Fibroblast of skin of left quadriceps (primary cell): ENCODE measurements at places on chromosomes 5 and 9.

- no peak for DNase-seq
Measured at GRCh38 chr5:151156507-151157420, 815 bp downstream of the ANXA6 start.

- DNase-seq, result no peak
Measured at GRCh38 chr9:87510252-87510683, 12.6 kb downstream of the DAPK1 start.

DNA sequence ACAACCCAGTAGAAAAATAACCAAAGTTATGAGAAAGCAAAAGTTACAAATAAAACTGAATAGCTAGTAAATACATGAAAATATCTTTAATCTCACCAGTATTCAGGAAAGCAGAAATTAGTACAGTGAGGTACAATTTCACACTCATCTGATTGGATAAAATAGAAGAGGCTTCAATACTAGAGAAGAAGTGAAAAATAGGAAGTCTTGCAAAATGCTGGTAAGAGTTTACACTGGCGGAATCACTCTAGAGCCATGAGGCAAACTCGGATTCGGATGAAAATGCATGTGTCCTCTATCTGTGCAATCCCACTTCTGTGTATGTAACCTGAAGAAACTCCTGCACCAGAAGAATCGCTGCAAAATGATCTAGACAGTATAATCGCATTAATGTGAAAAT lies 128.9 kb downstream of the CCDC192 start:
- DNase-seq, result no peak

DNA sequence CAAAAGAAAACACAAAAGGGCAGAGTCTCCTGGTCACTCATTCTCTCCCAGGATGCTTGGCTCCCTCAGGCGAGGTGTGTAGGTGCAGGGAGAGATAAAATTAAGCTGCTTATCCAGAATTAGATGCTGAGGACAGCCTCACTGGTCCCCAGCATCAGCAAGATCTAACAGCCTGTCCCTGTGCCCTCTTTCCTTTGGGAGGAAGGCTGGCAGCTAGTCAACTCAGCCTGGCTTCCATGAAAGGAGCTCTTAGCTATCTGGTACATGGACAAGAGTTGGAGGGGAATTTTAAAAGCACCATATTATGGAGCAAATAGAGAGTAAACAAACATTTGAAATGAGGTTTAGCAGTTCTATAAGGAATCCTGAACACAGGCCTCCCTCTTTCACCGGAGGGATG lies 198.5 kb upstream of the PANK3 start:
- no peak for DNase-seq

DNA sequence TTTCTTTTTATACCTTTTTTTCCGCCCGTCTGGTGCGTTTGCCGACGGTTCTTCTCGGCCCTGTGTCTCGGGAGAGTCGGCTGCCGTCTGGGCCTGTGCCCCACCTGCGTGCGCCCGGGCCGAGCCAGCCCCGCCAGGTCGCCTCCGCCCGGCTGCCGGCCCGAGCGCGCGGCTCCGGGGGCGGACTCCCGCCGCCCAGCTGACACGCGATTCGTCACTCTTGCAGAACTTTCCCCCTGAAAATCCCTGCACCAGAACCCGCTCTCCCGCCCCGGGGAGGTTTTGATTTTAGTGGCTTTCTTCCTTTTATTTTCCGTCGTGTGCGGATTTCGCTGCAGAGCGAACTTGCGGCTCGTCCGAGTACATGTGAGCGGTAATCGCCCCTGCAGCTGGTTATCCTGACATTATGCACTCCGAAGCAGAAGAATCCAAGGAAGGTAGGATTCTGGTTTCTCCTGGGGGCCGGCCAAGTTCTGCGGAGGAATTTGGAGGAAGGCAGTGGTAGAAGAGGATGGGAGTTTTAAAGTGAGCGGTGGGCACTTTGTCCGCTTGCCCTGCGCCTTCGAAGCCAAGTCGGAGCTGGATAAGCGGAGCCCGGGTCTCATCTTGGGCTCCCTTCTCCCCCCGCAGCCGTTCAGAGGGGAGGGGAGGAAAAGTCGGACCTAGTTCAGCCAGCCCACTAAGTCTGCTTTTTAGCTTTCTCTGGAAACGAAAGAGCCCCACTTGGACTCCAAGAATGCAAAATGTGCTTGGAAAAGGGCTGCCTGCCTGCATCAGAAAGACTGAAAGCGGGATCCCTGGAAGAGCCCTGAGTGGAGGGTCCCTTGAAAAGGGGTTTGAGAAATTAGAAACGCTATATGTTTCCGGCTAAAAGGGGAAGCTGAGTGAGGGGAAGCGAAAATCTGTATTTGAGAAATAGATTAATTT lies at the start of gene TNFAIP8:
TNFAIP8 (plus strand) TSS at position 335 of the 927 bp plus-strand sequence; CDS start at position 407, 72 bp downstream.
- DNase-seq, result no peak

GRCh38 chr9:37995348-37995737 lies 73.7 kb downstream of the SHB start:
- DNase-seq, result no peak

GRCh38 chr5:150295741-150296486 lies 6.3 kb upstream of the CAMK2A start:
- no peak for DNase-seq

GRCh38 chr5:30604648-30605262 lies 588.7 kb upstream of the CDH6 start:
- no peak for DNase-seq

DNA sequence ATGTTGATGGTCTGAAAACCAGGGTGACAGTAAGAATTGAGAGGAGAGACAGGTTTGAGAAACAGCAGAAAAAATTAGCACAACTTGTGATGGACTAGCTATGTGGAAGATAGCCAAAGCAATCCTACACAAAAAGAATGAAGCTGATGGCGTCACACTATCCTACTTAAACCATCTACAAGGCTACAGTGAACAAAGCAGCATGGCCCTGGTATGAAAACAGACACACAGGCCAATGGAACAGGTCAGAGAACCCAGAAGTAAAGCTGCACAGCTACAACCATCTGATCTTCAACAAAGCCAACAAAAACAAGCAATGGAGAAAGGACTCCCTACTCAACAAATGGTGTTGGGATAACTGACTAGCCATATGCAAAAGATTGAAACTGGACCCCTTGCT lies 7.5 kb upstream of the UBE2R2 start:
- DNase-seq, result no peak

- no peak for DNase-seq
Measured at GRCh38 chr5:170773024-170773985, 10.2 kb upstream of the GABRP start.

- DNase-seq, result no peak
Measured at GRCh38 chr5:661891-662750, 31.0 kb downstream of the TPPP start.

DNA sequence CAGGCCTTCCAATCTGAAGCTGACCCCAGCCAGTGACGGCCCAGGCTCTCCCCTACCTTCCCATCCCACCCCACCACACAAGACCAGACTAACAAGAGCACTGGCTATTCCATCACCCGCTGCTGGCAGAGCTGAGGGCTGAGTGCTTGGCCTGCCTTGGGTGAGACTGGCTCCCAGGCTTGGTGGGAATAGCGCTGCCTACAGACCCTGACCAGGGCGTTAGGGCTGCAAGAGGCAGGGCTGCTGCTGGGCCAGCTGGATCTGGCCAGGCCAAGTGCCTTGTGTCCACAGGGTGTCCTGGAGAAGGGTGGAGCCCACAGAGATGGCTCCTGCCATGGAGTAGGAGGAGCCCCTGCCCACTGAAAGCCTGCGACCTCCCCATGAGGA lies 31.6 kb upstream of the ANGPTL2 start:
- no peak for DNase-seq

DNA sequence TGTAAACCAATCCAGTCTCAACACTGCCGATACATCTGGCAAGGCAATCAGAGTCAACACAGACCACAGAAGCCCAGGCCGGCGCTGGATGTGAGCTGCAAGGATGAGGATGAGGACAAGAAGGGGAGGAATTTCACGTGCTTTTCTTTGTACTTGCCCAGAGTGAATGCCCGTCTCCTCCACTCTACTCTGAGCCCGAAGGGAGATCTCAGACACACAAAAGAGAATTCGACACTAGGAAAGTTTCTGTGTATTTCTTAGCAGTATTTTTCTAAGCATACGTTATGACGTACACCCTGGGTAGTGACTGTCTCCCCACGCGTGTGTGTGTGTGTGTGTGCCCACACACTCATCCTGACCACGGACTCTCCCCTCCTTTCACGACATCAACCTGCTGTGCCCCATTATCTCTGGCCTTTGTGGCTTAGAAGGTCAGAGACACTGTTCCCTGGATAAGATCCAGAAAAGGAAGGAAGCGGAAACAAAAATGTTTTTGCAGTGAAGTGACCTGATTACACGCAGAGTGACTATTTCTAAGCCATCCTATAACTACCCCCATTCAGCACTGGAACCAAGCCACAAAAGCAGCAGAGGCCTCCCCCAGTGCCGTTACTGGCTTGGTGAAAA lies 227.3 kb upstream of the DAPK1 start:
- peak; percentile 62 for DNase-seq

GRCh38 chr5:5882706-5883105 lies 460.2 kb downstream of the ICE1 start:
- no peak for DNase-seq

DNA sequence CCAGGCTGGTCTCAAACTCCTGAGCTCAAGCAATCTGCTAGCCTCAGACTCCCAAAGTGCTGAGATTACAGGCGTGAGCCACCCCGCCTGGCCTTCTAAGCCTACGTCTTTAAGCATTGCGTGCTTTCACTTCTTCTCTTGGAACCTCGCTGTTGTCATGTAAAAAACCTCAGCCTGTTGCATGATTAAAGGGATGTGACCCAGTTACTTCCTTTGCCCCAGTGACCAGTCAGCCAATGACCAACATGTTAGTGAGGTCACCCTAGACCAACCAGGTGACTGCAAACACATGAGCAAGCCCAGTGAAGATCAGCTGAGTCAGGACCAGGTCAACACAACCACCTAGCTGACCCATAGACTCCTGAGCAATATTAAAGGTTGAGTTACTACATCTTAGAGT lies 10.5 kb downstream of the KIF4B start:
- DNase-seq, result no peak

DNA sequence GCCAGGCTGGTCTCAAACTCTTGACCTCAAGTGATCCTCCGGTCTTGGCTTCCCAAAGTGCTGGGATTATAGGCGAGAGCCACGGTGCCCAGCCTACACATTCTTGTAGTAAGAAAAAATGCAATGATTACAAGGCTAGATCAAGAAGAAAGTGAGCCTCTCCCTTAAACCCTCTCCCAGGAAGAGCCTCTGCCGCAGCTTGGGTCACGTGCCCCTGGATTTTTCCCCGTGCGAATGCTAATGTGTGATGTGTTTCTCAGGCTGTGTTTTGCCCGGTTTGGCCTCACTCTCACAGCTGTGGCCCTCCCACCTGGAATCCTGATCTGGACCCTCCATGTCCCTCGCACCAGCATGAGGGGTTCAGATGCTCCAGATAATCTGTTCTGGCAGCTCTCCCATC lies 6.9 kb downstream of the PLPP7 start:
- DNase-seq, result no peak

GRCh38 chr5:115718927-115719326 lies 93.1 kb upstream of the TMED7 start:
- DNase-seq, result no peak

DNA sequence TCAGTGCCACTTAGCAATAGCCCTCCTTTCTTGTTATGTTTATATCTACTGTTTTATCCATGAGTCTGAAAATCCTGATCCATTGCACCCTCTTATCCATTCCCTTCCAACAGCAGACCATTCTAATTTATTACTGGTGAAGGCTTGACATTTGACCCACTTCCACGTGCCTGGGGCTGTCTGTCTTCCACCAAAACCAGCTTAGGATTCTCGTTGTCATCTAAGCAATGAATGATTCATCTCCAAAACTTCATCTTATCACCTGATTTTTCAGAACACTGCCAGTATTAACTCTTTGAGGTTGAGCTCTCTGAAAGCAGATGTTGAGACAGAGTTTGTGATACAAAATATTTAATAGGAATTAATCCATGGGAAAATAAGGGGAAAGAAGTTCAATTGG lies 277.8 kb upstream of the FBXL7 start:
- DNase-seq, result no peak

GRCh38 chr5:150411245-150411979 lies 1.3 kb downstream of the CD74 start:
- no peak for DNase-seq

- DNase-seq, result no peak
Measured at GRCh38 chr9:78521680-78522079, 224.8 kb downstream of the PSAT1 start.

- DNase-seq, result no peak
Measured at GRCh38 chr9:83342006-83342405, 196.2 kb downstream of the FRMD3 start.

GRCh38 chr9:20031836-20032235 lies 243.0 kb upstream of the SLC24A2 start:
- DNase-seq, result no peak
